SIG-M5 (cell line): ENCODE measurements at places on chromosomes 16 and 17.

- DNase-seq: no peak
Measured at GRCh38 chr17:5055543-5055942, 20.3 kb upstream of the SLC52A1 start.

DNA sequence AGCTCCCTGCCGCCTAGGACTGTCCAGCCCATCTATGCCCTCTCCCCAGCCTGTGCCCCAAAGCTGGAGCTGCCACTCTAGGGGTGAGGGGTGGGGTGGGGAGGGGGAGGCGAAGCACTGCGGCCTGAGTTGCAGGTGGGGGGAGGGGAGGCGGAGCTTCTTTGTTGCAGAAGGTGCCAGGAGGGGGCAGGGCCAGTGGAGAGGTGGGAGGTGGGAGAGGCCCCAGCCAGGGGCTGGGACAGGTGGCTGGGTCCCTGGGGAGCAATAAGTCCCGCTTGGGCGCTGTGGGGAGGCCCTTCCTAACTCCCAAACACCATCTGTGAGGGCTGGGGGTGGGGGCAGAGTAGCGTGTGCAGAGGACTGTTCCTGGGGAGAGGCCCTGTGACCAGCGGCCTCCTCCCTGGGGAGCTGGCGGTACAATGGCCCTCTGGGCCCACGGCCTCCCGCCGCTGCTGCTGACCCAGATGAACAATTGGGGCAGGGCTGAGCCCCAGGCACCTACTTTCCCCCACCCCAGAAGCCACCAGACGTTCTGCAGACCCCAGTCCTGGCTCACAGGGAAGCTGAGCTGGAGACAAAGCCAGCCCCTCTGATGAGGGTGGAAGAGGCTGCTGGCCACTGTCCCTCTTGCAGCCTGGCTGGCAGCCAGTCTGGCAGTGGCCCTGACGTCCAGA is 2.2 kb upstream of the NTN3 start:
- DNase-seq: no peak

- no peak for DNase-seq
Measured at GRCh38 chr17:44187131-44187899, 543 bp downstream of the TMUB2 start.

DNA sequence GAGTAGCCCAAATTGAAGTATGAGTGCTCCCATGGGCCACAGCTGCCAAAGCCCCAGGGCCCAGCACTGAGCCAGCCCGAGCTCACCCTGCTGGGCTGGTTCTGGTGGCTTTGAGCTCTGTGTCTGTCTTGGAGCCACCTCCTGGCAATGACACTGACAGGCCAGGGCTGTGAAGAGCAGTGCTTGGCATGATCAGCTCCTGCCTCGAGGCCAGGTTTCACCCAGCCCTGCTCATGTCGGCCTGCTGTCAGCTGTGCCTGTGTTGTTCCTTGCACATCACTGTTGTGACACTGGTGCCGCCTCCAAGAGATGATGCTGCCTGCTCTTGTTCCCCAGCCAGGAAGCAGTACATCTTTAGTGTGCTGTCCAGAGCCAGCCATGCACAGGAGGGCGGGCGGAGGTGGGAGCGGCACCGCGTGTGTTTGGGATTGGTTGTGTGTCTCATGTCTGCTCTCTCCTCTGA is 26.0 kb downstream of the PLD6 start:
- no peak for DNase-seq

DNA sequence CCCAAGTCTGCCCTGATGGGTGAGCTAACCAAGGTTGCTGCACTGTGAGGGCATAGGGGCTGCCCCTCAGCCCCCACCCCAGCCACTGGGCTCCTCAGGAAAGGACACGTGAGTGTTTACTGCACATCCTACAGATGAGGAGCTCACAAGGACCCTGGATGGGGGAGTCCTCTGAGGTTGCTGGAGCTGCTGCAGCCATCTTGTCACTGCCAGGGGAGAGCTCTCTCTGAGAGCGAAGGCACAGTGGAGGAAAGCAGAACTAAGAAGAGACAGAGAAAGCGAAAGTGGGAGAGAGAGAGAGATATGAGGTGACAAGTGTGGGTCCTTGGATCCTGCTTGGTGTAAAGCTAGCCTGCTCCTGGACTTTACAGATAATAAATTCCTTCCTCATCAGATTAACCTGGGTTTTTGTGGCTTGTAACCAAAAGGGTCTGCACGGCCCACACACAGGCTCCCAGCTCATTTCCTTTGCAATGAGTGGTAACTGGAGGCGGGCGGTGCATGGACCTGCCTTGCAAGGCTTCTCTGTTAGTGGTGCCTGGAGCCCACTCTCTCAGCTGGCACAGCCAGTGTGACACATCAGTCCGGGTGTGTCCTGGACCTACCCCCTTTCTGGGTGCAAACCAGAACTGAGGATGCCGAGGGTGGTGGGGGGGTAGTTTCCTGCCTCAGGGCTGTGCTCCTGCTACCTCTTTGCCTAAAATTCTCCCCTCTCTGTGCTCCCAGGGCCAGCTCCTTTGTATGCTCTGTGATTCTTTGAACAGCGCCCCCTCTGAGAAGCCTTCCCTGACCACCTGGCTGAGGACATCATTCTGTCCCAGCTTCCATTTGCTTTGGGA is 14.2 kb downstream of the SNX20 start:
- DNase-seq: peak; percentile 6

- DNase-seq: no peak
Measured at GRCh38 chr16:86044241-86044671, 145.3 kb downstream of the IRF8 start.

- no peak for DNase-seq
Measured at GRCh38 chr17:64261417-64262145, 1.5 kb downstream of the TEX2 start.
